Memory B cell (primary cell): ENCODE measurements at places on chromosomes 1 and 21.

- no peak for DNase-seq
Observed at GRCh38 chr1:95561346-95561745, 327.3 kb downstream of the RWDD3 start.

GRCh38 chr21:46667741-46668380 is 32.4 kb downstream of the PRMT2 start:
- DNase-seq: no peak

GRCh38 chr1:20470194-20470593 is 15.8 kb downstream of the CAMK2N1 start:
- DNase-seq: no peak

DNA sequence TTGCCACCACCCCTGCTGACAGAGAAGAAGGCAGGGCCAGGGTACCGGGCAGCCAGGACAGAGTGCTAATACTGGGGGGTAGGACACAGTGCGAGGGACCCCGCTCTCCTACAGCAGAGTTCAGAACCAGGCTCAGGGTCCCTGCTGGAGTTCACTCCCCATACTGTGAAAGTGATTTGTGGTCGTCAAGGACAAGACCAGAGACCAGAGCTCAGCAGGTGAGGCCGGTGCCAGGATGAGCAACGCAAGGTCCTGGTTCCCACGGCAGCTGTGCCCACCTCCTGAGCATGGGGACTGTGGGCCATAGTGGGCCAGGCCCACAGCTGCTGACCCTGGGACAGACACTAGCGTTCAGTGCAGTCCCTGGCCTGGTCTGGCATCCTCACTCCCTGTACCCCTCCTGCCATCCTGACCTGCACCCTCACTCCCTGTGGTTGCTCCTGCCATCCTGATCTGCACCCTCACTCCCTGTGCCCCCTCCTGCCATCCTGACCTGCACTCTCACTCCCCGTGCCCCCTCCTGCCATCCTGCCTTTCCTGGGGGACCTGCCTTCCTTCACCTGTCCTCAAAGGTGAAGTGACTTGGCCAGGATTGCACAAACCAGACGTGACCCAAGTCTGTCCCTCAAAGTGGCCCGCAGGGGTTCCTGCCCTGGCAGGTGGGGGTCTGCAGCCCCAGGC is 13.8 kb upstream of the PTTG1IP start:
- no peak for DNase-seq

- DNase-seq: no peak
Observed at GRCh38 chr1:91751275-91751674, 134.7 kb downstream of the TGFBR3 start.

- DNase-seq: no peak
Observed at GRCh38 chr1:196442366-196442765, 165.9 kb downstream of the KCNT2 start.

DNA sequence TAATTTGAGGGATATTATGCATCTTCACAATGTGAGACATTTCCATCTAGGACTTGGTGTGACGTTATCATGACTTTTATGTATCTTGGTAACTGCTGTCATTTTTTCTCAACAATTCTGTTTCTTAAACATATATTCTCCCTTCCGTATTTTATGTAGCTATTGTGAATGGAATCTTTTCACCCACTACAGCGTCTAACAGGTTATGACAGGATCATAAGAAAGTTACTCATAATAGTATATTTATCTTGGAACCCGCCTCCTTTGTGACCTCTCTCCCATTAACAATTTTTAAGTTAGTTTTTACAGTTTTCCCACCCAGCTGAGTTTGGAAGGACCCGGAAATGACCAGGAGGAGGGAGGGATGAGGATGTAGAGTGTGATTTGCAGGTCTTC is 6.8 kb upstream of the DMRTA2 start:
- no peak for DNase-seq

DNA sequence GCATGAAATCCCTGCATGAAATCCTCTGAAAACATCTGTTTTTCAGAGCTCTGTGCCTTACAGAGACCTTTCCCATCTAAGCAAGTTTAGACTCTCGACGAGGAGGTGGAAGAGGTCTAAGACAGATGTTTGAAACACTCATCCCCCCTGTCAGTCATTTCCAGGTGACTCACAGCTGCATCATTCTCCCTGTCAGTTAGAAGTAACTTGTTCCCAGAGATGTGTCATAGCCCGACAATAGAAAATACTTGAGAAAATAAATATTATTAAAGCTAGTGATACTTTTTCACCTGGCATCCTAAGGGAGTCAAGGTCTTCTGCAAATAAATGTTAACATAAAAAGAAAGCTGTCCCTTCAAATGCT is 41.6 kb upstream of the SEC16B start:
- DNase-seq: no peak

DNA sequence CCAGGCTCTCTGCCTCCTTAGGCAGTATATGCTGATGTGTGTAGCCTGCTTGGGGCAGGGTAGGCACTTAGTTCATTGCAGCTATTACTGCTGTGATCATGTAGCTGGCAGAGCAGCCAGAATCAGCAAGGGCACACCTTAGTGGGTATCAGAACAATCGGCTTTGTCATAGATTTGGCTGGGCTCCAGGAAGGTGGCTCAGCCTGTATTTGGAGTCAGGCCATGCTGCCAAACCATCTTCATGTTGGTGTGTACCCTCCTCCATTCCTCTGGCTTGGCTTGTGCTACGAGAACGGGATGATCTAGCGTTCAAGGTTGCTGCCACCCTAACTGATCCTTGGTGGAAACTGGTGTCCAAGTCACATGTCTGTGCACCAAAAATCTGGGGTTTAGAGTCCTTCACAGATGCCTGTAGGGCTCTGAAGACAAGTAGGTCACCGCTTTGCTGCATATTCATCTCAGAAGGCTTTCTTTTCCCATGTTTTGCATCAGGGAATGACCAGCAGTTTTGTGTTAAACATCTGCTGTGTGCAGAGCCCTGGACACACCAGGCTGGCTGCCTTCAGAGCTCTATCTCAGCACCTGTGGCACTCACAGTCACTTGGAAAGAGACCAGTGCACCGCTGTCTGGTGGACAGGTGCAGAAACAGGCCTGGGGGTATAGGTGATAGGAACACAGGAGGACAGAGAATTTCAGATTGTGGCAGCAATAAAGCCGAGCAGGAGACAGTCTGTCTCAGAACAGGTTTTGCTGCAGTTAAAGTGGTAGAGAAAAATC is 23.7 kb downstream of the VANGL1 start:
- no peak for DNase-seq

- DNase-seq: no peak
Observed at GRCh38 chr21:35138665-35139381, 89.7 kb upstream of the RUNX1 start.

GRCh38 chr1:175394739-175395138 is 202.2 kb upstream of the KIAA0040 start:
- DNase-seq: no peak

- DNase-seq: no peak
Observed at GRCh38 chr21:22925032-22925431, 1926.8 kb downstream of the NCAM2 start.

DNA sequence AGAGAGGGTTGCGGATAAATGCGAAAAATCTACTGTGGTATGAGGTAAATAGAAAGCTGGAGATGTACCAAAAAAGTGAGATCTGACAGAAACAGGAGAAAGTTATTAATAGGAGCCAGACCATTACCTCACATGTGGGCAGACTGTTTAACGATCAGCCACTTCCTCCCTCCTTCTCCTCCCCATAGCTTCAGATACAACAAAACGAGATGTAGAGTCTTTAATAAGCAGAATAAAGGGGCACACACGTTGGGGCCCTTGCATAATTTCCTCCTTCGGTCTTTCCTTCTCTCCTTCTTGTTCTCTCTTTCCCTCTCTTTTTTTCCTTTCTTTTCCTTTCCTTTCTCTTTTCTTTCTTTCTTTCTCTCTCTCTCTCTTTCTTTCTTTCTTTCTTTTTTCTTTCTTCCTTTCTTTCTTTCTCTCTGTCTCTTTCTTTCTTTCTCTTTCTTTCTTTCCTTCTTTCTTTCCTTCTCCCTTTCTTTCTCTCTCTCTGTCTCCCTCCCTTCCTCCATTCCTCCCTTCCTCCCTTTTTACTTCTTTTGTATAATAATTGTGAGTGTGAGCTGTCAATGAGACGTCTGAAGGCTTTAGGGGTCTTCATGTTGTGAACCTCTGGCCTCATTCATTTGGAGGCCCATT is 242.1 kb downstream of the GRIK1 start:
- no peak for DNase-seq

DNA sequence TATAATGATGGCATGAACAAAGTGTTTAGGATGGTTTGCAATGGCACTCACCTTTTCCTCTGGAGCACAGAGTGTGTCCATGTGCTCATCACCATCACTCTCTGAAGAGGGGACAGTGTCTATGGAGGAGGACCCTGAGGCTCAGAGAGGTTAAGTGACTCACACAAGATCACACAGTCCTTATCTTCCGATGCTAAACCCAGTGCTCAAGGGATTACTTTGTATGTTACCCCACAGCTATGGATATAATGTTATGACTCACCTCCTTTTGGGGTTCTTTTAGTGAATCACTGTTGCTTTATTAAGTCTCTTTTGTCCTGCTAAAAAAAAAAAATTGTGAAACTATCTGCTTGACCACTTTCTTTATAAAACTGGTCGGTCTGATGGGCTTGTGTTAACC is 67.6 kb downstream of the TENT5C start:
- DNase-seq: no peak

GRCh38 chr1:42935971-42936308 is 22.7 kb downstream of the SLC2A1 start:
- DNase-seq: no peak

GRCh38 chr1:82388679-82389078 is 587.9 kb downstream of the ADGRL2 start:
- DNase-seq: no peak

DNA sequence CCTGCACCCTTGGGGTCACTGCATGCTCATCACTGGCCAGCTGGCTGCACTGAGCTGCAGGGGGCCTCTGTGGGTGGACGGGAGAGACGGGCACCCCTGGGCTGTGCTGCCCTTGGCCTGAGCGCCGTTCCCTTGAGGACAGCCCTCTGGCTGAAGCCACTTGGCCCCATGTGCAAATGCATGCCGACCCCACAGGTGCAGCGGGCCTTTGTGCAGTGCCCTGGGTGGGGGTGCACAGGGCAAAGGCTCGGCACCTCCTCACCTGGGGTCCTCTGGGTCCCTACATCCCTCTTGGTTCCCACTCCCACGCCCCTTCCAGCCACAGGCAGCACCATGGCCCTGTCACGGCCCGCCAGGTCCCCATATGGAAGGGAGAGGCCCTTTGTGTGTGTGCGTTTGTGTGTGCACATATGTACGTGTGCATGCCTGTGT is 41.3 kb downstream of the COQ8A start:
- DNase-seq: no peak

GRCh38 chr1:110430366-110430765 is 20.6 kb upstream of the PROK1 start:
- DNase-seq: no peak

- no peak for DNase-seq
Observed at GRCh38 chr1:215416497-215416896, 150.6 kb upstream of the KCTD3 start.

GRCh38 chr1:44827197-44828002 is 15.7 kb downstream of the PTCH2 start:
- no peak for DNase-seq

GRCh38 chr1:29513357-29513756 is 277.0 kb downstream of the PTPRU start:
- no peak for DNase-seq

DNA sequence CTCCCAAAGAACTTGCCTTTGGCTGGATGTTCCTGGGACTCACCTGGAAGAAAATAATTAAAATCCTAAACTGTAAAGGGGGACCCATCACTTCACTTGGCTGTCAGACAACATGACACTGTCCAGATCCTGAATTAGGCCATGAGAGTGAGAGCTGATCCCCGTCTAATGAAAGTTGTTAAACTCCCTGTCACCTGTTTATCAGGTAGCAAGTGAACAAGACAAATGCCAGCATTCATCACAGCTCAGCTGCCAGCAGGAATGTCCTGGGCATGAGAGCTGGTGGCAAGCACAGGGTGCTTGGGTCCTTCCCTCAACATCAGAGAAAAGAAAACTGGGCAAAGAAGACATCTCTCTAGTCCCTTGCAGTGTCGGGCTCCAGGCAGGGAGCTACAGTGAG is 23.8 kb downstream of the PMVK start:
- DNase-seq: no peak

GRCh38 chr1:205071028-205071409 is 13.2 kb downstream of the TMEM81 start:
- DNase-seq: no peak

DNA sequence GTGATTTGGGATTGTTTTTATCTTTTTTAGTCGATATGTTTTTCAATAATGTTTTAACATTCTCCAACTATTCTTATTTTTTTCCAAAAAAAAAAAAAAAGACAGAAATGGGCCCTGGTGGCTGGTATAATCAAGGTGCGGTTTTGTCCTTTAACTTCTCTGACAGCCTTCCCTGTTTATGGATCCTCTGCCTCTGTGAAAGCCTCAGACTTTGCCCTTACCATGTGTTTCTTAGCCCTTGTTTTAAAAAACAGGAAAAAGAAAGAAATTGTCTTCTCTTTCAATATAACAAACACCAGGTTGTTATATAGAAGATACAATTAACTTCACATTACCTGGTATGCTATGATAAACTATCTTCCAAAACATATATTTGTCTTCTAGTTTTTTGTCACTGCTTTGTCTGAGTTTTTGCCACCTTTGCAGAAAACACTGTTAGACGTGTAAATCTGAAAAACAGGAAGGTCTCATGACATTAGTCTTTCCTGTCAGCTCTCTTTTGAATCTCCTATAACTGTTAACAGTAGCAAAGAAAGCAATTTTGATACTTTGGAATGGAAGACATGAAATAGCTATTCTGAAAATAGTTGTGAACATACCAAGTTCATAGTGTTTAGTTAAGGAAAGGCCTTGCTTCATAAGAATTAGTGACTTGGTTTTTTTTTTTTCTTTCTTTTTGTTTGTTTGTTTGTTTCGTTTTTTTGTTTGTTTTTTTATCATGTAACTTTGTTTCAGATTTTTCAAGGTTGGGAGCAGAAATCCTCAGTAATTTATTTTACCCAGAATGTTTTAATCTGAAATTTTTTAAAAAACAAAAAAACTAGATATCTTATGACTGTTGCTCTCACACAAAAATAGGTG is 31.7 kb upstream of the CACYBP start:
- no peak for DNase-seq
